ENCODE measurements at places on chromosomes 7 and 10.

DNA sequence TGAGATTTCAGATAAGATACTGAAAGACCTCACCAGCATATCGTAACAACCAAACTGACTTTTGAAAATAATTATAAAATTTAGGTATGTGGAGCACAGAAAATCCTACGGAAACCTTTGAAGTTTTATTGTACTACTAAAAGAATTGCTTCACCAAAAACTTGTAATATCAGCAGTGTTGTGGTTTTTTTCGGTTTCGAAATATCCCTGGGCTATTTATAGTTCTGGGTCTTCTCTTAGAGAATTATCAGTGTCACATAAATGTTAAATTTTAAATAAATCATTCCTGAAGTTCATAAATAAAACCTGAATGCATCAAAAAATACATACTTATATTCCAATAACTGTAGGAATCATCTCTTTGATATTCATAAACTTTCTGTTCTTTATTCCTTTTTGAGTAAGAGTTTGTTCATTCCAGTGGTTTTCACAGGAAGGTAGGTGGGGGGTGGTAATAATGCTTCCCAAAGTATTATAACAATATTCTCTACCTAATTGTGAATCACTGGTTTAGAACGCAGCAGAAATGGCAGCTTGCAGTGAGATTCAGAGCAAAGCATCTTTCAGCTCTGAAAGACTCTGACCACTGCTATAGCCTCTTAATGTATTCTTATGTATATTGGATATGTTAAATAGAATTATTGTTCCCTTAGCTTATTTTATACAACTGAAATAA is 60.2 kb downstream of the ZNF277 start:
- DNase-seq = no peak

- no peak for DNase-seq
Measured at GRCh38 chr10:78557433-78557925, 511.3 kb upstream of the ZMIZ1 start.

GRCh38 chr7:86778271-86778670 is 134.6 kb downstream of the GRM3 start:
- no peak for DNase-seq

DNA sequence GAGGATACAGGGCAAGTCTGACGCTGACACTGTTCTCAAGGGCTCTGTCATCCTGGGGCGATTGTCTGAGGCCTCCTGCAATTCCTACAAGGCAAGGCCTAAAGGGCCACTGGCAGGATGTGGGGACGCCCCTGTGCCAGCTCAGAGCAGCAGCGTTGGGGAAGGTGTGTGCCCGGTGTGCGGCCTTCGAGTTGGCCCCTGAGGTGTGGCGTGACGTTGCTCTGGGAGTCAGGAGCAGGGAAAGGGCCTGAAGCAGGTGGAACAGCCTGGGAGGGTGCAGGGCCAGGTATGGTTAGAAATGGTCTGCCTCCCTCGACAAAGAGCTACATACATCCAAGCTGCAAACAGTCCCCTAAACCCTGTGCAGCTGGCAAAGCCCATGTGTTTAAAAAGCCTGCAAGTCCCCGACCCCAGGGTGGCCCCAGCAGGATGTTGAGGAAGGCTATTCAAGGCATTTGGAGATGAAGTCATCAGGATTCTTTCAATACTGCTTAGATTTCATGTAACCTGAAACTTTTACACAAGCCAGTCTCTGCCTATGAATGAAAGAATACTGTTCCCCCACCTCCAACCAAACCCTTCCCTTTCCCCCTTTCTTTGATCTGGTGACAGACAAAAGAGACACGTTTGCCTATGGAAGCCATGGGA is 142.5 kb upstream of the TNS3 start:
- no peak for DNase-seq

DNA sequence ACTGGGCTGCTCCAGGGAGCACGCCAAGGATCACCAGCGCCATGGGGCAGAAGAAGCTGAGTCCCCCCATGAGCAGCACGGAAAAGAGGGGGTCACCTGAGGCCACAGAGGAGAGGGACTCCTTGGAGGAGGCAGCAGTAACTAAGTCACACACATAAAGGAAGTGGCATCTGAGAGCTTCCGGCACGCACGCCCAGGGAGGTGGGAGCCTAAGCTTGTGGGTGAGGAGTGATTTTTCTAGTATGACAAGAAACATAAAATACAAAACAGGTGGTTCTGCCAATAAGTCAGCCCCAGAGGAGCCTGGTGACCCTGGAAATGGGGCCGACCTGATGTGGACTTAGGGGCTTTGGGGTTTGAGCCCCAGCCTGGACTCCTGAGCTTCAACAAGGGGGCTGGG is 60.8 kb downstream of the CARD11 start:
- DNase-seq = no peak

- no peak for DNase-seq
Measured at GRCh38 chr10:122997864-122998263, 10.7 kb downstream of the IKZF5 start.

GRCh38 chr7:2843191-2843685 is 870 bp downstream of the GNA12 start:
- no peak for DNase-seq

DNA sequence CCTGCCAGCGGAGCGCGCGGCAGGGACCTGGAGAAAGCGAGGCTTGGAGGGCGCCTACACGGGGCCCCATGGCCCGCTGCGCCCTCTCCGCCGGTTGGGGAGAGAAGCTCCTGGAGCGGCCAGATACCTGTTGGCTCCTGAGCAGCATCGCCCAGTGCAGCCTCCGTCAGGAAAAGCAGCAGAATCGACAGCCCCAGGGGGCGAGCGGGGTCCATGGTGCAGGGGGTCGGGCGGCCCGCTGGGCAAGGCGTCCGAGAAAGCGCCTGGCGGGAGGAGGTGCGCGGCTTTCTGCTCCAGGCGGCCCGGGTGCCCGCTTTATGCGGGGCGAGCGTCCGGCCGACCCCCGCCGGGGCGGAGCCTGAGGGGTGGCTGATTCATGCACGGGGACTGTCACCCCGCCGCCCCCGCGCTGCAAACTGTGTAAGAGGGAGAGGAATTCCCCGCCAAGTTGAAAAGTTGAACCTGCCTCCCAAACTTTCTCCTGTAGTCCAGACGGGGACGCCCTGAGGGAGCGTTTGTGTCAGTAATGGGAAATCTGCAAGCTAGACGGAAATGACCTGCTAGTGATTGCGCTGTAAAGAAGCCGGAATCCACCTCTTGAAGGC is at the start of gene TFPI2:
Gene TFPI2, minus strand, starts transcription at position 290 of the 605 bp plus-strand sequence. Its CDS starts 75 bp downstream, at position 215.
- no peak for DNase-seq

DNA sequence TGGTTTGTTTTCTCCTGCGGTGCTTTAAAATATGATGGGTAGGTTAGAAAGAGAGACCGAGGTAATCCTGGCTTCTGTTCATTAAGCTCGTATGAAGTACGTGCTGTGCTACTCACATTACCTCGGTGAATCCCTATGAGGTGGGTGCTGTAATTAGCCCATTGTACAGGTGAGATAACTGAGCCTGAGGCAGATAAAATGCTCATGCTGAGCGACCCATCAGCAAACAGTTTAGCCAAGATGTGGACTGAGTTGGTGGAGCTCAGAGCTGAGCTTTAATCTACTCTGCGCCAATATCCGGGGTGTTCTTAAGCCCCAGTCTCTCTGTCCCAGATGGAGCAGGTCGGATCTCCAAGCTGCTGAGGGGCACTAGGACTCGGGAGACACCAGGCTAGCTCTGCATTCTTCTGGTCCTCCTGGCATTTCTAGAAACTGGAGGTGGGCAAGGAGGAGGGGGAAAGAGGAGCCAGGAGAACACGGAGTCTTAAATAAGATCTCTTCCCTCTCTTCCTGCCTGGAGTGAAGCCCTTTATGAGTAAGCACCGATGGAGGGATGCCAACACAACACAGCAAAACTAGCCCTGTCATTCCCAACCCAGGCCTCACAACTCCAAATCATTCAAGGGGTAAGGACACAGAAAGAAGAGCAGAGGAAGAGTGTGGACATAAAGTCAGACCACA is 458.5 kb downstream of the KCNMA1 start:
- no peak for DNase-seq

DNA sequence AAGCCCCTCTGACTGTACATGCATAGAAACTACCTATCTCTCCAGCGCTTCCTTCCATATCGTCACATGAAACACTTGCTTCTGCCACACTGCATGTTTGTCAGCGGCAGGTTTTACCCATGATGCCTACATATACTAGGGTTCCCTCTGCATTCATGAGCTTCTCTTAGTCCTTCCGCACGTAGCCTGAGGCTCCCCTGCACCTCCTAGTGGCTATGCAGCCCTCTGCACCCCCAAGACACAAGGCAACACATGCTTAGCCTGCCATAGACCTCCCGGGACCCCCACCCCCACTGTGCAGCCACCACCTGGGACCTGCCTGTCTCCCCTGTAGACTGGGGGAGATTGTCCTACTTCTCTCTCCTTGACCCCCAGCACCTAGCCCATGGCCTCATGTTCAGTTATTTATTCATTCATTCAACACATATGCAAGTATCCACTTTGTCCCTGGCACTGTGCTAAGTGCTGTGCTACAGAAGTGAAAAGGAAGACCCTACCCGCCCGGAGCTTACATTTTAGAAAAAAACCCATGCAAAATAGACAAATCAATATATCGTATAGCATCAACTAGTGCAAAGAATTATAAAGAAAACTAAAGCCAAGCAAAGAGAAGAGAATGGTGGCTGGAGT is 23.5 kb downstream of the TMEM273 start:
- no peak for DNase-seq

DNA sequence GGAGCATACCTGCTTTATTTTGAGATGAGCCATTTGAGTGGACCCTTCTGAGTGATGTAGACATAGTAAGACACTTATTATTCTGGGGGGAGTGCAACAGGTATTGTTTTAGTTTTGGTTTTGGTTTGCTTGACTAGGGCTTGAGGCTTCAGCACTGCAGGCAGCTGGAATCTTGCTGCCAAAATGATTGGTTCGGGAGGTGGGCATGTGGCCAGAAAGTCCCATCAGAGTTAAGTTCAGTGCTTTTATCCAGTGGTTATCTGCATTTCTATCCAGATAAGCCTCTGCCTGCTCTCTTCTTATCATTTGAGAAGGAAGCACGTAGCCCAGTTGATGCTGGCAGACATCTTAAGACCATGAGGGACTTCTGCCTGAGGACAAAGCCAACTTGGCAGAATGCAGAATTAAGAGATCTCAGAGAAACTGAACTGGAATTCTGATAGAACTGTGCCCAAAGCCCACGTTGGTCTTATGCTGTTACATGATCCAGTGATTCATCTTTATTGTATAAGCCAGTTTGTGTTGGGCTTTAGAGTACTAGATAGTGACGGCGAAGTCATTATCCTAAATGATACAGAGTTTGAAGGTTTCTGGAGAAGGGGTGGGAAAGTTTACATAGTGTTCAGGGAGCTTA is 9.6 kb upstream of the JAZF1 start:
- DNase-seq = no peak

DNA sequence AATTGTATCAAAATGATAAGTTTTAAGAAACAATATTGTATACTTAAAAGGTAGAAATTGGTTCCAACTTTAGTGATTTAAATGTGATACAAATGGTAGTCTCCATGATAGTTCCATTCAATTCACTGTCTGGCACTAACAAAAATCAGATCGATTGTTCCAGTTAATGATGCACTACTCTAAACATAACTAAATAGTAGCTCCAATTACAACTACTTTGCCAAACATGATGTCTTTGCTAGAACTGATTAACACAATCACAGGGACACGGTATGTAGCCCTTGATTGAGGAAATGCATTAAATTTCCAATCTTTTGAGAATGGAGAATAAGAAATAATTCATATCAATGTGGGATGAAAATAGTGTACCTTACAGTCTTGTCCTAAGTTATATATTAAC is 962.4 kb upstream of the GHITM start:
- no peak for DNase-seq

DNA sequence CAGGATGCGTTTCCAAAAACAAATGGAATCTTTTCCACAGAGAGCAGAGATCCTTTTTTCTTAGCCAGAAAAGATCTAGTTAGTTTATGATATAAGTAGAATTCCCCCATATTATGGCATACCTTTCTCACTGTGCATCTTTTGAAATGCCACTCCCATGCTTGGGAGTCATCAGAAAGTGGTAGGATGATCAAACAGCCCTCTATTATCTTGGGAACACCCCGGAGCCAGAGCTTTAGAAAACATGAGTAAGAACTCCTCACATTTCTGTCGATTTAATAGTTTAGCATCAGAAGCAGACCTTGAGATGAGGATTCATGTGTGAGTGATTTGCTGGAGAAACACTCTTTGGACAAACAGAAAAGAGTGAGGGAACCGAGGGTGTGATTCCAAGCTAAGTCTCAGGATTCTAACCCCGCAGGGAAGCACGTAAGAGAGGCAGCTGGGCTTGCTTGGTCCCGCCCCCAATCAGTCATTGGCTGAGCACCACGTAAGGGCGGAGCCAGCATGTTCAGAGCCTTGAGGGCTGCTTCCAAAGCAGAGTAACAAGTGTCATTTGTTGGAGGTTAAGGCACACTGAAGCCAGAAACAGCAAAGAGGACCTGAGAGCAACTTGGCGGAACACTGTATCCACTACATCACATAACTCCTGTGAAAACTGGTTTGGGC is 43.7 kb upstream of the NXPH1 start:
- no peak for DNase-seq

DNA sequence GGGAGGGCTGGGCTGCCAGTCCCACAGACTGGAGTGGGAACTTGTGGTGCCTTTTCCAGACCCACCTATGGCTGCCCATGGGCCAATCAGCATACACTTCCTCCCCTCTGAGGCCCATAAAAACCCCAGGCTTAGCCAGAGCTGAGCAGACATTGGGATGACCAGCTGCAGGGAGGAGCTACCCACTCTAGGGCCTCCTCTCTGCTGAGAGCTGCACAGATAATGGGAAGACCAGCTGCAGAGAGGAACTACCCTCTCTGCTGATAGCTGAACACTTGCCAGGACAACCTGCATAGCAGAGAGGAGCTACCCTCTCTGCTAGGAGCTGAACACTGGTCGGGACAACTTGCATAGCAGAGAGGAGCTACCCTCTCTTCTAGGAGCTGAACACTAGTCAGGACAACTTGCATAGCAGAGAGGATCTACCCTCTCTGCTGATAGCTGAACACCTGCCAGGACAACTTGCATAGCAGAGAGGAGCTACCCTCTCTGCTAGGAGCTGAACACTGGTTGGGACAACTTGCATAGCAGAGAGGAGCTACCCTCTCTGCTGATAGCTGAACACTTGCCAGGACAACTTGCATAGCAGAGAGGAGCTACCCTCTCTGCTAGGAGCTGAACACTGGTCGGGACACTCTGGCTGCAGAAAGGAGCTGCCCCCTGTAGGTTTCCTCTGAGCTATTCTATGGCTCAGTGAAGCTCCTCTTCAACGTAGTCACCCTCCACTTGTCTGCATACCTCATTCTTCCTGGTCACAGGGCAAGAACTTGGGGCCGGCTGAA is 88.3 kb upstream of the CACUL1 start:
- no peak for DNase-seq

DNA sequence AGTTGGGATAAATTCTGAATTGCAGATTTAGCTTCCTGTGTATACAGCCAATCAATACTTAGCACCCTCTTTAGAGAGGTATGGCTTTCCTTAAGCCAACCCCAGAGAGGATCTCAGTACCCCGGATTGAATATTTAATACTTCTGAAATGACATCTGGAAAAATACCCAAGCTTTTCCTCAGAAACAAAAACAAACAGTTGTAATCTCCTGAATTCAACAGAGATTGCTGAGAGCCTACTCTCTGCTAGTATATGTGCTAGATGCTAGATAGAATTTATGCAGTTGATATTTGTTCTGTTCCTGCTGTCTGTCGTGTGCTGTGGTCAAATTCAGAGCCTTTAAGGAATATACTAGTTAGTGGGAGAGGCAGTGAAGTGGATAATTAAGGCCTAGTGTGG is 21.1 kb downstream of the STARD3NL start:
- DNase-seq = no peak

- DNase-seq = no peak
Measured at GRCh38 chr7:19554581-19554980, 154.3 kb downstream of the POLR1F start.

- DNase-seq = no peak
Measured at GRCh38 chr7:104231054-104232046, 23.5 kb upstream of the ORC5 start.

Measured in amygdala (tissue), 56 donors.